Activated T-helper 9 cell treated with anti-CD3 and anti-CD28 coated beads, Interleukin-2, amount 50 U/mL, for 16 hours (primary cell): ENCODE measurements at places on chromosomes 4 and X.

GRCh38 chrX:66014084-66014483, 25.8 kb downstream of the VSIG4 start:
- DNase-seq: no peak

DNA sequence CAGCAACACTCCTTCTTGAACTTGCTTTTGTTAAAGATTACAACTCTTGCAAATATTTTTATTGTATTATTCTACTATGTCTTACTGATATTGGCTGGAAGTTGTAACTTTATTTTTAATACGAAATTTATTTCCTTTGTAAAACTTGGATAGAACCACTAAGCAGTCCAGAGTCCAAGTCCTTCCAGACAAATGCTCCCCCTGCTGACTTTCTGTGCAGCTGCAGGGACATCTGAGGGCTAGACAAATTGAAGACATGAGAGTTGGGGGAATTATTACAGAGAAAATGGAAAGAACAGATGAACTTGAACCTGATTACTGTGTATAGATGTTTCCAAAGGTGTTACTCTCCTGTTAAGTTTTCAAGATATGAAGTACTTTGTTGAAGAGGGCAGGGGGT, 238.8 kb downstream of the GRIA3 start:
- no peak for DNase-seq

- no peak for DNase-seq
These were observed 94.1 kb downstream of the COX18 start for GRCh38 chr4:72975488-72975784.

DNA sequence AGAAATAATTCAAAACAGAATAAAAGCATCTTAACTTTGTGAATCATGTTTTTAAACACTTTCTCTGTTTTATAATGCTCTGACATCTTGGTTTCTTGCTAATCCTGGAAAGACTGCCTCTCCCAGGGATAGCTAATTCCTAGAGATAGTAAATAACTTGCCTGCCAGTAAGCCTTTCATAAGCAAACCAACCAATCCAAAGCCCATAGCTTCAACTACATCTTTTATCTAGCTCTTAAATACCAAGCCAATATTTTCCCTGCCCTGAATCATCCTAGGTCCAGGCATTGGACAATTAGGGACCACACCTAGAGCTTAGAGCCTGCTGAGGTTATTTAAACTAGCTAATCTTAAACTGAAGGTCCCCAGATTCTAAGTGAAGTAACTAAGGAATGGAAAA, 223.7 kb upstream of the DIPK2B start:
- DNase-seq: no peak

DNA sequence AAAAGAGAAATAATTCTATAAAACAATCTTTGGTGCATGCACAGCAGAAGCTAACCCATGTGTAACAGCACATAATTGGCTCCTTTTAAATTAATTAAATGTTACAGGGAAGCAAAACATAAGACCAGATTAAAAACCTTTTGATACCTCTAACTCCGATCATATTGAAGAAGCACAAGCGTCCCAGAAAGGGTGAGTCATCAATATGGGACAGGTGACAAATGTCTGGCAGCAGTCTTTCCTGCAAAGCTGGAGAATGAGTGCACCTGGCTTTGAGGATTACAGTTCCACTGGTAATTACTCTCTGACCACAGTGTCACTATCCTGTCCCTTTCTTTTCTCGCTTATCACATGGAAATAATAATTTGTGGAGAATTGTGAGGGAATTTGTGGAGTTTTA, 94.6 kb downstream of the FAM9B start:
- DNase-seq: no peak

GRCh38 chrX:123993326-123993725, 31.8 kb downstream of the STAG2 start:
- DNase-seq: no peak

DNA sequence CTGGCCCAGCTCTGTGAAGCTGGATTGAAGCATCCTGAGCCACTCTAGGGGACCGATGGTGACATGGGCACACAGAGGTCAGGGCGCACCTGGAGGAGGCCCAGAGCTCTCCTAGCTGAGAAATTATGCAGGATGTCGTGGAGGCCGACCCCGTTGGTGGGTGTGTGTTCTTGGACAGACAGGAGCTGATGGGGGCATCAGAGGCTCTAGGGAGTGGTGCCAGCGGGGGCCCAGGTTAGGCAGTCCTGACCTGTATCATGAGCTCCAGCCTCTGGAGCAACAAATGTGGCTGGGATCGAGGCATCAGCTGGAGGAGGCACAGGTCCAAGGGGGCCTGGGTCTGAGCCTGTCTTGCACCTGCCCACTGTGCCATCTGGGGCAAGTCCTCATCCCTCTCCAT, 124.6 kb upstream of the PSAPL1 start:
- DNase-seq: no peak

DNA sequence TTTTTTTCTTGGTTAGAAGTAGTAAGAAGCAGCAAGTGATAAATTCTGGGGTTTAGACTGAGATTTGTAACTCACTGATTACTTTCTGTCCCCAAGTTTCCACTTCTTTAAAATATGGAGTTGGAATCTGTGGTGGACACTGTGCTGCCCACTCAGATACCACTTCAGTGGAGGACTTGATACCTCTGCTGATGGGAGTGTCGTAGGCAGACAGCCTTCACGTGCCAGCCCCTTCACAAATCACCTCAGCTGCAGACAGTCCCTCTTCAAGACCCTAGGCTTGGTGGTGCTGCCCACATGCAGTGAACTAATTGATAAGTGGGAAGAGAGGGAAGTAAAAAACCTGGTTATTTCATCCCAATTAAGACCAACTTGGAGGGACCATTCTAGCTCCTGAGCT, 139.5 kb downstream of the PDLIM5 start:
- no peak for DNase-seq
